ENCODE measurements at places on chromosomes 12 and 14.

GRCh38 chr12:106188256-106188655, 49.5 kb upstream of the NUAK1 start:
- no peak for DNase-seq

GRCh38 chr12:100458191-100458590, 15.5 kb upstream of the NR1H4 start:
- DNase-seq, result no peak

- no peak for DNase-seq
These were observed 87.4 kb downstream of the NELL2 start for GRCh38 chr12:44788731-44789130.

DNA sequence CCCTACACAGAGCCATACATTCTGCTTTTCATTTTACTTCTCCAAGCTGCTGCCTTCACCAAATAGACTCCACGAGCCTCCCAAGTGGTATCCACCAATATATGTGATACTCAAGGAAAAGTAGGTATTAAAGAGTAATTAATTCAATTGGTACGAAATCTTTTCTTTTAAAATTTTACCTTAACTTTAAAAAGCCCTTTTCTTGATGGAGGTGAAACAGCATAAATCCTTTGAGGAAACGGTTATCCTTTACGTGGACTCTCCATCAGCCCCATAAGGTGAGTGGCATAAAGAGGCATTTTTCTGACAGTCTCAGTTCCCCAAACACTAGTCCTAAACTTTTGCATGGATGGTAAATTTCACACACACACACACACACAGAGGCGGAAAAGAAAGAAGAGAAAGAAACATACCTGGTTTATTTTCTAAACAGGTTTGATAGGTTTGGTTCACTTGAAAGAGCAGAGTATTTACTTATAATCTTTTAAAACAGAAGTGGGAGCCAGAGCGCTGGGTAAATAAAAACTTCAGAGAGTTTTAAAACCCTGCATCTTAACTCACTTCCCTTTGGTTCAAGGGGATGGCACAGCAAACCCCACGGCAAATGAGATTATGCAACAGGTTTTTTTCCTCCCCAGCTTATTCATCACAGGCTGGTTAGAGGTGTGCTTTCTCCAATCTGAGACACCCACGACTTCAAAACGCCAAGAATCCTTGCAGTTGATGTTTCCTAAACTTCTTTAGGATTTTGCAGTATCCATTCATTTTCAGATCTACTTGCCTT, 1.9 kb downstream of the DUSP16 start:
- DNase-seq, result peak; percentile 28

GRCh38 chr12:118107011-118107410, 3.2 kb upstream of the VSIG10 start:
- no peak for DNase-seq

- DNase-seq, result no peak
These were observed 6.3 kb upstream of the SERPINA1 start for GRCh38 chr14:94394581-94395207.

DNA sequence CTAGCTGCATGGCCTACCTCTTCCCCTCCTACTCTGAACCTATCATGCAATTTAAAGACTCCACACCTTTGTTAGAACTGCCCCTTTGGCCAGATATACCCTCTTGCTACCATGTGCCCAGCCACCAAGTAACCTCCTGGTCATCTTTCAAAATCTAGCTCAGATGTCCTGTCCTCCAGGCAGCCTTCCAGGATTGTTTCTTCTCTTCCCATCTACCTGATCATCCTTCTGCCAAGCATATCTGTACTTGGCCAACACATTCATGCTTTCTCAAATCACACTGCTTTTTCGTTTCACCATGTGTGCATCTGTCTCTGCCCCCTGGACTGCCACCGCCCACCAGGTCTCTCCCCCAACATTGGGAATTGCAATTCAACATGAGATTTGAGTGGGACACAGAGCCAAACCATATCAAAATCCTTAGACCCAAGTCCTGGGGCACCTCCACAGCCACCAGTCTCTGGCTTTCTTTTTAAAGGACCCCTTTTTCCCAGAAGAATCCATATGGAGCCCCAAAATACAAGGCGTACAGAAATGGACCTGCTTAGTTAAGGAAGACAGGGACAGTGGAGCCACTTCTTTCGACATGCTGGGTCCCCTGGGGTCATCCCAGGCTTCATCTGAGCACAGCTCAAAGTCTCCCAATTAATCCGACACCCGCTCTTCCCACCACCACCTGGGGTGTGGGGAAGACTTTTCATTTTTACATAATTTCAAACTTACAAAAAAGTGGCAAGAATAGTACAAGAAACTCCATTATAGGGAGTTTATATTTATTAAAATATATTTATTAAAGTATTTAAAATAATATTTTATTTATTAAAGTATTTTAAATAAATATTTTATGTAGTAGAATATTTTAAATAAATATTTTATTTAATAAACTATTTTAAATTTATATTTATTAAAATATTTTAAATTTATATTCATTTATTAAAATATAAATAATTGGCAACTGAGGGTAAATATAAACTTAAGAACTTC, 7.9 kb upstream of the CMKLR1 start:
- DNase-seq, result no peak

- no peak for DNase-seq
These were observed 39.8 kb downstream of the DACT1 start for GRCh38 chr14:58677517-58677916.

GRCh38 chr12:62259631-62259992, 592 bp upstream of the USP15 start:
- DNase-seq, result no peak

- DNase-seq, result no peak
These were observed 23.7 kb downstream of the LEMD3 start for GRCh38 chr12:65192963-65193516.

- DNase-seq, result no peak
These were observed 58.4 kb upstream of the PPP1R12A start for GRCh38 chr12:79993106-79993862.

DNA sequence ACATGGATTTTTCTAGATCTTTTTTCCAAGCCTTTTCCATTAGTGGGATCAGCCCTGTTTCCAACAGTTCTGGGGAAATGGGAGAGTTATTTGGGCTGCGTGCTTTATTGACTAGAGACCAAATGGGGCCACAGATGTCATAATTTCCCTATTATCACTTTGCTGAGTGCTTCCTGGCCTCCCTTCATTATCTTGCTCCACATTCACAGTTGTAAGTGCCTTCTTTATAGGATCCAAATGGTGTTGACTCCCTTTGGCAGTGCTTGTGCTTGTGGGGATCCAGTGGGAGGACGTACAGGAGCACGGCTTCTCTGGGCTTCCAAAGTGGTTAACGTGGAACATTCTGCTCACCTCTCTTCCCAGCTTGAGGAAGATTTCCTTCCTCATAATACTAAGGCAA, 141.0 kb upstream of the RMST start:
- no peak for DNase-seq

DNA sequence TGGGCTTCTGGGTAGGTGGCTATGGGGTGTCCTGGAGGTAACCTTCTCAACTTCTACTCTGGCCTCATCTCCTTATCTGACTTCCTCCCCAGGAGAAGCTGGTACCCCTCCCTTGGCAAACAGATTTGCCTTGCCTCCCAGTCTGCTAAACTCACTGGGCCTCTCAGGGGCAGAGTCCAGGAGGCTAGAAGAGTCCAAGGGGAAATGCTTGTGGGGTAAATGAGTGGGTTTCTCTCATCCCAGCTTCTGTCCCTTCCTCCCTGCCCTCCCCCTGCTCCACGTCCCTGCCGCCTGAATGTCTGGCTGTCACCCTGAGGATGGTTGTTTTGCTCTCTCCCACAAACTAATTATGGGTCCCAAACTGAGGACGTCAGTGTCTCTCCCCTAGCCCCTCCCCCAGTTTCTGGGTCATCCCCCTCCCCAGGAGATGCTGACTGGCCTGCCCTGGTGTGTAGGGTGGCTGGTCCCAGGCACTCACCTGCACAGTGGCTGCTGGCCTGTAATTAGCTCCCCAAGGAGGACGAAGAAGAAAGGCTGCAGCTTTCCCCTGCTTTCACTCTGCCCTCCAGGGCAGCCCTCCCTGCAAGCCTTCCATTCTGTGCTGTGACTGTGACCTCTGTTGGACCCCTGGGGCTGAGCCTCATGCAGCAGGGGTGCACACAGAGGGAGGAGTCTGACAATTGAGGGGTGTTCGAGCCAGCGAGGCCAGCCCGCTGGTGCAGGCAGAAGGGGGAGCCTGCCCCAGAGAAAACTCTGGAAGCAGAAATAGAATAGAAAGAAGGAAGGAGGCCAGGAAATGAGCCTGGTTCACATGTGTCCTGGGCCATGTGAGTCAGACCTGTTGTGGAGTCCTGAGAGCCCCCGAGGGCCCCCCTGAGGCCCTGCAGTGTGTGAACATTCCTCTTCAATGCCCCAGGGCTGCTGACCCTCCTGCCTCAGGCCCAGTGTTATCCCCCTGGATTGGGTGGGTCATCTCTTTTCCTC, at the start of gene LRP1-AS:
Gene LRP1-AS, minus strand, starts transcription at position 659 of the 984 bp plus-strand sequence.
- DNase-seq, result no peak

GRCh38 chr12:56257491-56258067, 605 bp downstream of the ANKRD52 start:
- DNase-seq, result no peak

DNA sequence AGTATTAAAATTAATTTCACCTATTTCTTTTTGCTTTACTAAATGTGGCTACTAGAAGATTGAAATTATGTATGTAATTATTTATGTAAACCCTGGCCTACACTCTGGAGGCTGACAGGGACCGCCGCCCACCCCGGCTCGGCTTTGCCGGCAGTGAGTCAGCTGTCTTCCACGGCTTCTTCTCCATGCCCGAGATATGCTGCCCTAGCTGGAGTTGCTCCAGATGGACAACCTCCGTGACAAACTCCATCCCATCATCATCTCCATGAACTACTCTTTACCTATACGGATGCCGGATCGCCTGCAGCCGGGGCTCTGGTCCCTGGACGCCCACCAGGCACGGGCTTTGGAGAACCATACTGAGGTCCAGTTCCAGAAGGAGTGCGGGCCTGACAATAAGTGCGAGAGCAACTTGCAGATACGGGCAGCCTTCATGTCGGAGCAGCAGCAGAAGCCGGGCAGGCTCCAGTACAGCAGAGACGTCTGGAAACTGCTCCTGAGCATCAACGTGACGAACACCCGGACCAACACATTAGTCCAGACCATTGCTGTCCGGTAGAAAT, 86.9 kb upstream of the NID2 start:
- DNase-seq, result no peak

GRCh38 chr14:38291681-38292467, 36.0 kb upstream of the CLEC14A start:
- DNase-seq, result no peak

DNA sequence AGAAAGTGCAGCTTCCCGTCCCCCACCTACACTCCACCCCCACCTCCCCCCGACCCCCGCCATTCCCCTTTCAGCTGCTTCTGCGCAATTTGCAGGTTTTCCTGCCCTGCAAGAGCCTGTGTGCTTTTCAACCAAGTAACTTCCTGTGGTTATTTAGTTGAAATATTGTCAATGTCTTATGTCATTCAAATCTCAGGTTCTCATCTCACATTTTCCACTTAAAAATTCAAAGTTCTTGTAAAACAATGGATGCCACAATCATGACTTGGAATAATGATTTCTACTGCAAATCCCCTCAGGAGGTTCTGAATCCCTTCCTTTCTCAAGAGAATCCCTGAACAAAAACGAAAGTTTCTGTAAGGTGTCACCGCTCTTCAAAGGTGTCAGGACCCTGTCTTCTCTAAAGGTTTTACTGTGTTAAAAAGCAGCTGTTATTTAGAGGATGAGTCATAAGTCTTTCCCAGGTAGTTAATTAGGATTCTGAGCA, 31.6 kb downstream of the WBP11 start:
- DNase-seq, result no peak

GRCh38 chr12:27965966-27966365, 6.6 kb downstream of the PTHLH start:
- no peak for DNase-seq

DNA sequence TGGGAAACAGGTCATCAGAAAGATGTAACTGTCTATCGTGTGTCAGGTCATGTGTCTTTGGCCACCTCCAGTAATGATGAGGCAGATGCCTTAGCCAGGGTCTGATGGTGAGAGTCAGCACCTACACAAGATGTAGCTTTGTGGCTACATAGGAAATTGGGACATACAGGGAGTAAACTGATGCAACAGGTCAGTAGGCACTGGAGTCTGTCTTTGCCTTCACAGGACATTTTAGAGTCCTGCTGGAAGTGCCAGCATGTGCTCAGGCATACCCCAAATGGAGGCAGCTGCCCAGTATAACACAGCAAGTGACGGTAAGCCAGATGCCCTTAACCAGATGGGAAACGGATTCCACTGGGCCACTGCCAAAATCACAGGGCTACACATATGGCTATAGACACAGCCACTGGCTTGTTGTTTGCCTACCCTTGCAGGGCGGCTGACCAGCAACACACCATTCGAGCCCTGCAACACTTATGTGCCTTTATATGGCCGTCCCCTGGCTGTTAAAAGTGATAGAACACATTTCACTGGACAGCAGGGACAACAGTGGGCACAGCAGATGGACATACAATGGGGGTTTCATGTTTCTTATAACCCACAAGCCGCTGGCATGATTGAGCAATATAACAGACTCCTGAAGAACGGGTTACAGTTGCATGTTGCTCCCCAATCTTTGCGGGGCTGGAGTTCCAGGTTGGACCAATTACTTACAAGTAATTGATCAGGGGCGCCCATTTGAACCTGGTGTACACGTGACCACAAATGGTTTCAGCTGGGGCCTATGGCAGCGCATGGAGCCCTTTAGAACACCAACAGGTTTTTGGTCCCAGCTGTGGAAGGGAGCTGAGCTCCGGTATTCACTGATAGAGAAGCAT, 12.9 kb upstream of the RNASE12 start:
- DNase-seq, result no peak

- no peak for DNase-seq
These were observed 2.3 kb upstream of the CEBPE start for GRCh38 chr14:23121361-23121771.

GRCh38 chr14:99579903-99580571, 24.0 kb downstream of the CCDC85C start:
- no peak for DNase-seq

- DNase-seq, result no peak
These were observed 159.1 kb downstream of the RASSF9 start for GRCh38 chr12:85676816-85677749.

- no peak for DNase-seq
These were observed 28.1 kb downstream of the GIT2 start for GRCh38 chr12:109968032-109968420.

DNA sequence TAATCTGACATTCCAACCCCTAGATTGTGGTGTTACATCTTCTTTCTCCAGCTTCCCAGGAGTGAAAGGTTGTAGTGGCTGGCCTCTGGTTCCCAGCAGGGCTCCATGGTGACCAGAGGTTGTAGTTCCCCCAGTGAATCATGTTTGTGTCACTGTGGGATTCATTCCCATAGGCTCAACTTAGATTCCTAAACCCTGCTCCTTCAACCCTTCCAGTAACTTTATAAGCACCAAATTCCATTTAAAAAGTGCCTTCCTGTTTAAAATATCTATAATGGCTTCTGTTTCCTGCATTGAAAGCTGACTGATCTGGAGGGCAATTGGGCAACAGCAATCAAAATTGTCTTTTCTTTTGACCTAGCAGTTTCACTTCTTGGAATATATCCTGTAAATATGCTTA, 40.5 kb upstream of the TBC1D15 start:
- DNase-seq, result no peak

GRCh38 chr14:32762886-32763285, 175.8 kb upstream of the NPAS3 start:
- DNase-seq, result no peak

All from stimulated activated CD4-positive, alpha-beta T cell treated with anti-CD3 and anti-CD28 coated beads, Interleukin-15, amount 100 ng/mL, for 1 hour (primary cell).